Fibroblast of skin of scalp (primary cell): ENCODE measurements at places on chromosomes 2 and 18.

- peak; percentile 4 for DNase-seq
These were observed 1497.5 kb downstream of the DPP10 start for GRCh38 chr2:115939902-115940301.

- DNase-seq: no peak
These were observed 89.0 kb downstream of the UGGT1 start for GRCh38 chr2:128180031-128180430.

- peak; percentile 37 for DNase-seq
These were observed 22.6 kb downstream of the ITGA6 start for GRCh38 chr2:172449911-172450550.

- peak; percentile 81 for DNase-seq
These were observed 155.2 kb downstream of the SH3BP4 start for GRCh38 chr2:235106874-235107639.

DNA sequence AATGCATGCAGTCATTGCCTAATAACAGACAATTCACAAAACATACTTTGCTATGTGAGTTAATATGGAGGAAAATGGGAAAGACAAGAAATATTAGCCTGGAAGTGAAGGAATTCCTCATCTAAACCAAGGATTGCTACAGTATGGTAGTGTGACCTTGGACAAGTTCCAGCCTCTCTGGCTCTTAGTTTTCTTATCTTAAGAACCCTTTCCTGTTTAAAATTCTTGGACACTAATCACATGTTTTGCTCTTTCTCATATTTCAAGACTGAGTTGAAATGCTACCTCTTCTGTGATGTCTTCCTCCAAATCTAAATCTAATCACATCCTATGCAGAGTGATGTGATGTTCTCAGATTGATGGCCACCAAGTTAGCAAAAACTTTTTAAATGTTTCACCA, 20.8 kb upstream of the ADAM23 start:
- peak; percentile 34 for DNase-seq

- DNase-seq: peak; percentile 53
These were observed 157.6 kb downstream of the RDH14 start for GRCh38 chr2:18402831-18403230.

GRCh38 chr18:58639751-58640427, 11.0 kb upstream of the ALPK2 start:
- DNase-seq: peak; percentile 69

DNA sequence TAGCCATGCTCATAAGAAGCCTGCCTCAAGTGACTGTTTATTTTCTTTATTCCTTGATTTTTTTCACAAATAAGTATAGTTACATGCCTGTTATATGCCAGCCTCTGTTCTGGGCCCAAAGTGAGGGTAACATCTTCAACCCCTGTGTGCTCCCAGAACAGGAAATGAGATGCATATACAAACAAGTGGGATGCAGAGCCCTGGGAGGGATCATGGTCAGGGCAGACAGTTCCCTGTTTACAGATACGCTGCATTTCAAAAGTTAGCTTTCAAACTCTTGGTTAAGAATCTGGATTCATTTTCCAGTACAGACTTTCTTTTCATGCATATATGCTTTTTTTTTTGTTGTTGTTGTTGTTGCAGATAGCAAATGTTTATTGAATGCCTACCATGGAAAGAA, 24.4 kb downstream of the GPR39 start:
- no peak for DNase-seq

DNA sequence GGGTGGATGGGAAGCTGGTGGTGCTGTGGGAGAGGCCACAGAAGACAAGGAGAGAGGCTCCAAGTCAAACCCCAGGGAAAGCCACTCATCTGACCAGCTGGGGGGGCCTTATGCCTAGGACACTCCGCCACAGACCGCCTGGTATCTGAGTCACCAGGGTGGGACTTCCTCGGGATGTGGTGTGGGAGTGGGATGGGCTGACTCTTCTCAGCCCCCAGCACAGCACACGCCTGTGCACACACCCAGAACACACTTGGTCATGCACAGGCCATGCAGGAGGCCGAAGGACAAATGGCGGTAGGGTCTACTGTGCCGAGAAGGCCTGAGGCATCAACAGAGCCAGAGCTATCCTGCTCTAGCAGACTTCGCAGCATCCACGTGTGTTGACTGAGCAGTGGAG, 136.4 kb downstream of the INHBB start:
- no peak for DNase-seq
